ENCODE measurements at places on chromosomes 12 and 14.

- DNase-seq: no peak
These were observed 220.1 kb downstream of the SOX5 start for GRCh38 chr12:23729359-23729758.

- no peak for DNase-seq
These were observed 609.0 kb upstream of the STXBP6 start for GRCh38 chr14:25658988-25659387.

DNA sequence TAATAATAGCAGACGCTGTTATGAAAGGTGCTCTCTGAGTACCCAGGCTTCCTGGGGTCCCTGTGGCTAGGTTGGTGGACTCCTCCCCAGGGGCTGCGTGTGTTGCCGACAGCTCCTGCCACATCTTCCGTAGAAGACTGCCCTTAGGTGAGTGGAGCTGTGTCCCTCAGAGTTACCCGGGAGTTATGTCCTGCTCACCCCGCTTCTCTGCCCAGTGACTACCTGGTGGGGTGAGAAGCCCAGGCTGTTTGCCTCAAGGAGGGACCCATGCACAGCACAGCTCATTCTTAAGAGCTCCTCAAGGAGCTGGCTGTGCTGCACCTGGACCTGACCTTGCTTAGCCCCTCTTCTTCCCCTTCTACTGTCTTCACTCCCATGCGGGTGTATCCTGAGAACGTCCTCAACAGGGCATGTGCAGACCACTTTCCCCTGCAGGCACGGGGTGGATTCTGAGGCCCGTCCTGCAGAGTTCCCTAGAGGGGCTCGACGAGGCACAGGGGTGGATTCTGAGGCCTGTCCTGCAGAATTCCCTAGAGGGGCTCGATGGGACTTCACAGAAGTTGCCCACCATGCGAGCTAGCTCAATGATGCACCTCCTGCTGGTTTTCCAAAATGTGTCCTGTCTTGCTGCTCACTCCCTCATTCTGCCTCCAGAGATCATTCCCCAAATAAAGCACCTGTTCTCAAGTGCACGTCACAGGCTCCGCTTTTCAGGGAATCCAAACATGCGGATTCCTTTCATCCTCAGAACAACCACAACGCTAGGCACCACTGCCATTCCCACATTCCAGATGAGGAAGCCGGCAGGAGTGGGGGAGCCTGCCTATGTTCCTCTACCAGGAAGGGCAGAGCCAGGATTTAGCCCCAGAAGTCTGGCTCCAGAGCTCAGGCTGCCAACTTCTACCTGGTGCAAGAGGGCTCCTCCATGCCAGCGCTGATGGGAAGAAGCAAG is 231.9 kb downstream of the GLT1D1 start:
- no peak for DNase-seq

DNA sequence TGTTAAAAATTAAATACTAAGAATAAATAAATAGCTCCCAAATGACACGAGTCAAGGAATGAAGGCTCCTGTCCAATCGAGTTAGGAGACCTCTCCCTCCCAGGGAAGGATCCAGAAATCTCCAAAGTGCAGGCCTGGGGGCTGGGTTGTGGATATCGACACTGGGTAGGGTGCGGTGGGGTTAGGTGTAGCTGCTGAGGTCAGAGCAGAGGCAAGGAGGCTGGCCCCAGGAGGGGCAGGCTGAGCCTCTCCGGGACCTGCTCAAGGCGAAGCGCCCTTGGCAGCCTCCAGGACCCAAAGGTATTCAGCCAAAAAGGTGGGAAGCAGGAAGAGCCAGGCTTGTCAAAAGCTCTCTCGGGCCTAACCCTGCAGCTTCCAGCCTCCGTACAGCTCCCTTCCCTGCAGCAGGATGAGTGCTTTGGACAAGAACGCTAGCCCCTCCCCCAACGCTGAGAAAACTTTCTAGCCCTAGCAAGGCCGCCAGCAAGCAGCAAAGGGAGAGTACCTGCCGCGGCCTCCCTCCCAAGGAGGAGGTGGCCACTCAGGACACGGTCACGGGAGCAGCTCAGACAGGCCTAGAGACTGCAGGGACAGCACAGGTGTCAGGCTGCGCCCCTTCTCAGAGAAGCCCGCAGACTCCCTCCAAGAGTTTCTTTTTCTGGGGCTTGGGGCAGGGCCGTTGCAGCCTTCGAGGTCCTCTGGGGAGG is 3.7 kb upstream of the PNMA1 start:
- peak; percentile 12 for DNase-seq

DNA sequence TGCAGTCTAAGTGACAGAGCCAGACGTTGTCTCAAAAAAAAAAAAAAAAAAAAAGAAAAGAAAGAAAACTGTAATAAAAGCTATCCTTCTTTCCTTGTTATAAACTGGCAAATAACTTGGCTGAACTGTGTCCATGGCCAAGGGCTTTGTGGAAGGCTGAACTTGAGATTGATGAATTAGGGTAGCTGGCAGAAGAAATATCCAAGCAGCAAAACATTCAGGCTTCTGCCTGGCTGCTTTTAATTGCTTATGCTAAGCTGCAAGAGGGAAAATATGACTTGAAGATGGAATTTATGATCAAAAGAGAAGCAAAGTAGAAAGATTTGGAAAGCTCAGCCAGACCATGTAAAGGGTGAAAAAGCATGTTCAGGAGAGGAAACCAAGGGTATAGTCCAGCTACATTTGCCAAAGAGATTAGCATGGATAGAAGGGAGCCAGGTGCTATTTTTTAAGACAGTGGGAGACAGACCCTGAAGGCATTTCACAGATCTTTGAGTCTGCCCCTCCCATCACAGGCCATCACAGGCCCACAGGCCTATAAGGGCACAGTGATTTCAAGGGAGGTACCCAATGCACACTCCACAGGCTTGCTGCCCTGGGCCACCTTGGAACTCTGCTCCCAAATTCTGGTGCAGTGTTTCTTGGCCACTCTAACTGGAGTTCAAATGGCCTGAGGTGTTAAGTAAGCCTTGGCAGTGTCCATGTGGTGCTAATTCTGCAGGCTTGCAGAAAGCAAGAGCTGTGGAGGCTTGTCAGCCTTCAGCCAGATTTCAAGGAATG is 226.0 kb downstream of the AEBP2 start:
- DNase-seq: no peak

DNA sequence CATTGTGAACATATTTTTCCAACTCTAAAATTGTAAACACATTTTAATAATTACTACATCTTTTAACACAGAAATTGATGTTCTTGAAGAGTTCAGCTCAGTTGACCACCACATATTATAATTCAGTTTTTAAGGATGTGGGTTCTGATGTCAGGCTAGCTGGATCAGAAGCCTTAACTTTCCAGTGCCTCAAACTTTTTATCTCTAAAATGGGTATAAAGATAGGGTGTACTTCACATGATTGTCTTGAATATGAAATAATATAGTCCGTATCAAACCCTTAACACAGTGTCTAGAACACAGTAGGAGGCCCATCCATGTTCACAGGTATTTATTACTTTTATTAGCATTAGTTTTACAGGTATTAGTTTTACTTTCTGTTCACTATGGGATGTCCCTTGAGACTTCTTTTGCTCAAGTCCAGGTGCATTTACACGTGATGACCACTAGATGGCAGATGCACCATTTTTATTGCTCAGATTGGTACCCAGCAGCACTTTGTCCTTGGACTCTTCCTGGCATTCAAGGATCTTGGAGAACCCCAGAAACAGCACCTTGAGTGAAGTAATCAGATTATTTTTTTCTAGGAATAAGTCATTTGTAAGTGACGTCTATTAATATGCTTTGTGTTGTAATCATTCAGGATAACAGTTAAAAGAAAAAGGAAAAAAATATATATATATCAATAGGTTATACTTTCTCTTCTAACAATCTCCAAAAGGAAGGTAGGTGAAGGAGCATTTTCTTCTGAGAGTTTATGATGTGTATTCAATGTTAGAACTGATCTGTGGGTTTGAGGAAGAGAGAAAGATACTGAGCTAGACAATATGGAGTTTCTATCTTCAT is 580.2 kb downstream of the ETNK1 start:
- peak; percentile 63 for DNase-seq

GRCh38 chr12:71602761-71603577 is 60.7 kb downstream of the ZFC3H1 start:
- DNase-seq: no peak

DNA sequence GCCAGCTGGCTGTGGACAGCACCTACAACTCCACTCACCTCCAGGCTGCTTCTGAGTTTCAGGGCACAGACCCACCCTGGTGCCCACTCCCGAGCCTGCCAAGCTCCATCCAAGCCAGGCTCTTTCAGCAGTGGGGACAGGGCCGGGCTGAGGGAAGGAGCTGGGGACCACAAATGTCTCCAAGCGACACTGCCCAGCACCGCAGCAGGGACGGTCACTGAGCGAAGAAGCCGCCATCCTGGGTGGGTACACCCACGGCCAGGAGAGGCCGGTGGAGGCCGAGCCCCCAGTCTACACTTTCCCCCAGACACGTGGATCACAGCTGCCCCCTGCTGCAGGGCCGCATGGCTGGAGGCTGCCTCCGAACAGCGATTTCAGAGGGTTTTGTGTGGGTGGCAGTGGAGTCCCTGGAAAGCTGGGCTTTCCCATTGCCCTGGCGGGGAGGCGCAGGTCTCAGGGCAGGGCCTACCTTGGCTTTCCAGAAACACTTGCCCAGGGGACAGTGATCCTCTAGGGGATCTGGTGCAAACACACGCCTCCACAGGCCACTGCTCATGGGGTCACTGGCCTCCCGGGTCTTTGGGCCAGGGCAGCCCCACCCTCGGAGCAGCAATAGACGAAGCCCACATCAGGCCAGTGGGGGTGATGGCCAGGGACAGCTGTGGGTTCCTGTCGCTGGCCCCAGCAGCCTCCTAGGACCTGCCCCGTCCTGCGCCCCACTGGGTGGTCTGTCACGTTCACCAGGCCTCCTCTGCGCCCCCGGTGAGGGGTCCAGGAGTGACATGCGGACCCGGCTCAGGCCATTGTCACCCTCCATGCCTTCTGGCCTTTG is 1.2 kb upstream of the GPR132 start:
- peak; percentile 4 for DNase-seq

GRCh38 chr12:19140381-19141236 is 11.1 kb downstream of the PLEKHA5 start:
- no peak for DNase-seq

DNA sequence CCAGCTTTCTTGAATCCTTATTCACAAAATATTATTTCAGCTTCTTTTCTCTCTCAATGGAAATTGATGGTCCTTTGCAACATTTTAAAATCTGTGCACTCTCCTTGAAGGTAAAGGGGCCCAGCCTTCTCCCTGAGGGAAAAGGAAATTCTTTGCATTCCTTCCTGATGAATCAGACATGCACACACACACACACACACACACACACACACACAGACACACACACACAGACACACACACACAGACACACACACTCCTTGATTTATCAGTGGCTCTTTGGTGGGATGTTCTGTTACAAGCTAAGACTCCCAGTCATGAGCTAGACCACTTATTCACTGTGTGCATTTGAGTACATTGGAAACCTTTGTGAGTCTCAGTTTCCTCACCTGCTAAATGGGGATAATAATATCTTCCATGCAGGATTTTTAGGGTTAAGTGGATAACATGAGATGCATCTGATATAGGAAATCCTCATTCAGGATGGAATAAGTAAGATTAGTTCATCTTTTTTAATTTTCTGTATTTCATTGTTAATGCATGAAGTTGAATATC is 45.1 kb upstream of the HMGA2 start:
- DNase-seq: peak; percentile 13

GRCh38 chr12:7434670-7435069 is 9.3 kb downstream of the CD163L1 start:
- DNase-seq: no peak

DNA sequence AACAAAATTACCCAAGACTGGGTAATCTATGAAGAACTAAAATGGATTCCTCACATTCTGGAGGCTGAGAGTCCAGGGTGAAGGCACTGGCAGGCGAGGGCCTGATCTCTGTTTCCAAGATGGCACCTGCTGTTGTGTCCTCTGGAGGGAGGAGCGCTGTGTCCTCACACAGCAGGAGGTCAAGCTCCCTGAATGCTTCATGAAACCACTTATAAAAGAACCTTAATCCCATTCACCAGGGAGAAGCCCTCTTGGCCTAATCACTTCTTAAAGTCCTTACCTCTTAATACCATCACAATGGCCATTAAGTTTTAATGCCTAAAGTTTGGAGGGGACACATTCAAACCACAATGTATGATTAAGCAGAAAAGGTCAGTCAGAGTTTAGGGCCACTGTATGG is 172.4 kb downstream of the EMP1 start:
- DNase-seq: no peak

DNA sequence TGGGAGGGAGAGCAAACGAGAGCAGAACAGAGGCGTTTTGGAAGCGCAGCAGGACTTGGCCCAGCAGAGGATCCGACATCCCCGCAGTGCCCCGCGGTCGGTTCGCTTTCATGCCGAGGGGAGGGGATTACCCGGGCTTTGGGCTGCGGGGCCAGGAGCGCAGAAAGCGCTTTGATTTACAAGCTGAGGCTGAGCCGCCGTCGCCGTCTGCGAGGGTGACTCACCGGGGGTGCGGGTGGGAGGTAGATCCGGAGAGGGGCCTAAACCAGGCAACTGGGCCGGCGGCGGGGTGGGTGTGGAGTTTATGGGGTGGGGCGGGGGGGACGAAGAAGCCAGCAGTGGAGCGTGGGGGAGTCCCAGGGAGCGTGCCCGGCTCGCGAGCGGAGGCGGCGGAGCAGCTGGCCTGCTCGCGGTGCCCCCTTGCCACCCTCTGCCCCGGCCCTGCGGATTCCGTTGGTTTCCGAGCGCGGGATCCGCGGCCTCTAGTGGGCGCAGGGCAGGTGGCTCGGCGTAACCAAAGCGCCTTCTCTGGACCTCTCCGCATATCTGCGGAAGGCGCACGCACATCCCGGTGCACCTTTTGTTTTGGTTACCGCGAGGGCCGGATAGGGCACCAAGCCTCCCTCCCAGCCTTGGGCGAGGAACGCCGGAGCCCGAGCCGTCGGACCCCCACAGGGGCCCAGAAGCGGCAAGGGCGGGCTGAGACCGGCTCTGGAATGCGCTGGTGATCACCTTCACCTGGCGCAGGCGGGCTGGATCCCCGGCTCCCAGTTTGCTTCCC is 2.6 kb downstream of the SIX4 start:
- DNase-seq: peak; percentile 68

GRCh38 chr14:59363531-59364226 is 101.5 kb downstream of the GPR135 start:
- DNase-seq: no peak

DNA sequence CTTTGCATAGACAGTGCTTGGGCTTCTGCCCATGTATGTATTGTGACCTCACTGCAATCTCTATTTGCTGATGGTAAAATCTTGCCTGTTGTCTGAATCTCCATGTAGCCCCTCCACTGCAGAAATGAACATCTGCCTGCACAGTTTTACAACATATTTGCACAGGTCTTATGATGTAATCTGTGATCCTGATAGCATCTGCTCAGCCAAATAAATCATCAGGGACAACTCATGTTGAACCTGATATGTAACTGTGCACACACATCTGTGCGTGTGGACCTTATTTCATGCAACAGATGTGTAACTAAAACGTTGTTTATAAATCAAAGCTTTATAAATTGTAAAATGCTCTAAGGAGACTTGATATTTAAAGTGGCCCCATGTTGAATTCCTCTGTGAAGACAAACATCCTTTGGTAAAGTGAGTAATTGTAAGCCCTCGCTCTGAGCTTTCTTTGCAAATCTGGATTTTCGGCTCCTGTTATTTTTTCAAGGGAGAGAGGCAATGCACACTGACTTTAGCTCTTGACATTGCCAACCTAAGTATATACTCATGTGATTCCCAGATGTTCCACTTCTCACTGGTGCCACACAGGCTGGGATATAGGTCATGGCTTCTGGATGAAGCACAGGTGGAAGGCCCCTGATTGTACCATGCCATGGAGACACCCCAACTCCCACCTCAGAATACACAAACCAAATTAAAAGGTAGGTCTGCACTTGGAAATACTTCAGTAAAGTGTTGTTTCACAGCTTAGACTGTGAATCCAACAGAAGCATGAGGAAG is 371.3 kb downstream of the GRIN2B start:
- DNase-seq: peak; percentile 17
